ENCODE measurements at places on chromosomes 6 and 20.
A peak's percentile ranks its signal among the peaks of the same experiment; 100 is the strongest.

GRCh38 chr6:42714098-42714761, 8.2 kb downstream of the PRPH2 start:
- DNase-seq, result no peak

GRCh38 chr20:38878866-38879265, 47.4 kb upstream of the FAM83D start:
- no peak for DNase-seq

- DNase-seq, result no peak
Observed at GRCh38 chr6:52972989-52973388, 22.1 kb downstream of the GSTA4 start.

GRCh38 chr6:37920667-37921066, 101.1 kb downstream of the ZFAND3 start:
- DNase-seq, result no peak

- no peak for DNase-seq
Observed at GRCh38 chr6:47334334-47334733, 24.6 kb upstream of the TNFRSF21 start.

- no peak for DNase-seq
Observed at GRCh38 chr6:97778290-97779038, 495.4 kb upstream of the MMS22L start.

GRCh38 chr6:136024711-136025110, 173.2 kb downstream of the PDE7B start:
- no peak for DNase-seq

DNA sequence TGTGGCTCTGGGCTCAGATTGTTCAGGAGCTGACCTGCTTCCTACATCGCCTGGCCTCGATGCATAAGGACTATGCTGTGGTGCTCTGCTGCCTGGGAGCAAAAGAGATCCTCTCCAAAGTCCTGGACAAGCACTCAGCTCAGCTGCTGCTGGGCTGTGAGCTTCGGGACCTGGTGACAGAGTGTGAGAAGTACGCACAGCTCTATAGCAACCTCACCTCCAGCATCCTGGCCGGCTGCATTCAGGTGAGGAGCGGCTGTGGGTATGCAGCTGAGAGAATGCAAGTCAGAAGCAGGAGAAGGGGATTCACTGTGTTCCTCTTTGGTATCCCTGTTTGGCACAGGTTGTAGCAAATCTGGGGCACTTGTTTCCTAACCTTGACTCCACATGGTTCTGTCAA, 17.9 kb downstream of the CUL9 start:
- DNase-seq, result no peak

DNA sequence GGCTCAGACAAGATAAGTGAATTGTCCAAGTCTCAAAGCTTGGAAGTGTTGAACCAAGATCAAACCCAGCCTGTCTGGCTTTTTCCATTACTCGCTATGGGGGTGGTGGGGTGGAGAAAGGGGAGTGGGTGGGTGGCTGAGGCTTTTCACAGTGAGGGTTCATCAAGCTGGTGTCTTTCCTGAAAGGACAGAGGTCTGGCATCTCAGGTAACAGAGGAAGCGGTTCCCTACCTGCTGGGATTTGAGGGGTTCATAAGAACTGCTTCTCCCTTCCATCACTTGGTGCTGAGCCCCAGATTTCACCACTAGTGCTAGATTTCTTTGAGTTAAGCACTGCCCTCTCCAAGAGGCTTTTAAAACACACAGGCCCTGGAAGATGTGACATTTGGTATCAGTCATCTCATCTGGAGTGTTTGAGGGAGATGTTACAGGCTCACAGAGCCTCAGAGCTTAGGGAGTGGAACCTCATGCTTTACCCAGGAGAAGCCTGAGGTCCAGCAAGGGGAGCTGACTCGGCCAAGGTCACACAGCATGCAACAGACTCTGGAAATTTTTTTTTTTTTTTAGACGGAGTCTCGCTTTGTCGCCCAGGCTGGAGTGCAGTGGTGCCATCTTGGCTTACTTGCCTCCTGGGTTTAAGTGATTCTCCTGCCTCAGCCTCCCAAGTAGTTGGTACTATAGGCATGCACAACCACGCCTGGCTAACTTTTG, 6.0 kb upstream of the VEGFA start:
- no peak for DNase-seq

GRCh38 chr20:61629602-61630390, 377.7 kb downstream of the CDH4 start:
- no peak for DNase-seq

DNA sequence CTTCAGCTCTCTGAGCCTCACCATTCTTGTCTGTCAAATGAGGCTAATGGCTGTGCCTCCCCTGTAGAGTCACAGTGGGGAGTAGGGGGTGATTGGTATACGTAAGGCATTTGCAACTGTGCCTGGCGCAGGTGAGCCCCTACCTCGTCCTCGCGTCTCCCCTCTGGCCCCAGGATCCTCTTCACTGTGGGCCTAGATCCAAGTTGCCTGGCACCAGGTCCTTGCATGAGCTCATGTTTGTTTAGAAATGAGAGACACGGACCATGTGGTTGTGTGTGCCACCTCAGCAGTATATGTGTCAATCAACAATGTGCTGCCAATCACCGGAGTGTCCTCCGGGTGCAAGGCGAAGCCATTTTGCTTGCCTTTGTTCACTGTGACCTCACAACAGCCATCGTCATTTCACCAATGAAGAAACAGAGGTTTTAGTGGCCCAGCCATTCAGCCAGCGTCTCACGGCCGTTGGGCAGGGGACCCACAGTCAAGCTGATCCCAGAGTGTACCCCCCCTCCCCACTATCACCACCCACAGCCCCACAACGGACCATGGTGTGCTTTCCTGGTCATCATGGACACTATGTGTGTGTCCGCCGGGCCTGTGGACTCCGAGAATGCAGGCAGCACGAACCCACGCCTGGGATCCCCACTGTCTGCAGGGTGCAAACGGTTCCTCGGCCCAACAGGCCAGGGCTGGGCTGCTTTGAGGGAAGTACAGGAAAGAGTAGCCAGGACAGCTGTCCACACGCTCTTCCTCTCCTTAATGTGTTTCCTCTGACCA, 35.9 kb upstream of the STX16 start:
- no peak for DNase-seq

GRCh38 chr6:87366899-87367298, 22.3 kb downstream of the C6orf163 start:
- DNase-seq, result no peak

DNA sequence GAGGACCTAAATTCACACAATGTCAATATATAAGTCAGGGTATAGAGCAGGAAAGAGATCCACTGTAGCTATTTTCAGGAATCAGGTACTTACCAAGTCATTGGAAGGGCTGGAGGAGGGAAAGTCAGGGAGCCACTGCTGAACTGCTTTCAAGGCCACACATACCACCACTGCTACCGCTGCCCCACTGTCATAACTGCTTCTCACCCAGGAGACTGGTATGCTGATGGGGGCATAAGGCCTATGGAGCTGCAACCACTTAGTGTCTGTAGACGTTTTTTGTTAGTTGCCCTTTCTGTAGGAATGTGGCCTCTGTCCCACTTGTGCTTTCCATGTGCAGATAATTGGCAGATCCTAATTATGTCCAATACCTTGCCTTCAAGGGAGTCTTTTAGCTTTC, 5.4 kb downstream of the SMAP1 start:
- no peak for DNase-seq

DNA sequence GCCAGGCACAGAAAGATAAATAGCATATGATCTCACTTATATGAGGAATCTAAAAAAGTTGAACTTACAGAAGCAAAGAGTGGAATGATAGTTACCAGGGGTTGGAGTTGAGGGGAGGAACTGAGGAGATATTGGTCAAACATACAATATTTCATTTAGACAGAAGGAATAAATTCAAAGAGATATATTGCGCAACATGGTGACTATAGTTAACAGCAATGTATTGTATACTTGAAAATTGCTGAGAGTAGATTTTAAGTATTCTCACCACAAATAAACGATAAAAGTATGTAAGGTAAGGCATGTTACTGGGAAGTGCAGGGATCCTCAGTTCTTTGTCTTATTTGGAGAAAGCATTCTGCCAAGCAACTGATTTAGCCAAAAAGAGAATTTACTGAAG, 171.9 kb downstream of the LMBRD1 start:
- DNase-seq, result no peak

DNA sequence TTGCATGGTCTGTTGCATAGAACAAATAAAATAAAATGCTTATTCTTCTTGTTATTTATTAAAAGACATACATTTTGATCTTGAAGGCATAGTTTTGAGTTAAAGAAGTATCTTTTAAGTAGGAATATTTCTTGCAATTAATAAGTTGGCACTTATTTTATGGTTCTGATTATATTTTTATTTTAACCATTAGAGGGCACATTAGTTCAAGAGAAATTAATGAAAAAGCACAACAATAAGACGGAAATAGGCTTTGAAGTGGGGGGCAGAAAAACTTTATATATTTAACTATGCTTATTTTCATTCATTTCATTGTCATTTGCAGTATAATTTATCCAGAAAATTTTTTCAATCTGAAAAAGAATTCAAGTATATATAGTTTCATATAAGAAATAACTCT, 44.2 kb upstream of the MAP3K7 start:
- no peak for DNase-seq

DNA sequence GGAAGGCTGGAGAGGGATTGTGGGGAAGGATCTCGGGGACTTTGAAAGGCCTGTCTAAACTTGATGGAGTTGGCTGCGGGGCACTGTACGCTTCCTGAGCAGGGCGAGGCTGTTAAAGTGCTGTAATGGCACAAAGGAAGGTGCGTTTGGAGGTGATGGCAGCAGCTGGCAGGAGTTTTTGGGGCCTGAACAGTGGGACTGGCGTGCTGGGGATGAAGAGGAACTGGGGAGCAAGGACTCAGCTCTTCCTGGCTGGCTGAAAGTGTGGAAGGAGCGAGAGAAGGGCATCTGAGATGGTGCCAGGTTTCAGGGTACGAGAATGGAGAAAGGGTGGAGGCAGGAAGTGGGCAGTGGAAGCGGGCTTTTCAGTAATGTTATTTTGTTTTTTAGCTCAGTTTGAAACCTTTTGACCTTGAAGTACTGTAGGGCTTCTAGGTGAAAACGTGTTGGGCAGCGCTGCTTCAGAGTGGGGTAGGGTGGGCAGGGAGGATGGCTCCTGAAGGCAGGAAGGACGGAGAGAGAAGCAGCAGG, 8.0 kb downstream of the TMEM181 start:
- no peak for DNase-seq

GRCh38 chr6:30325150-30325872, 1.4 kb upstream of the TRIM39 start:
- DNase-seq, result peak; percentile 78

GRCh38 chr6:107769053-107769658, 55.0 kb downstream of the SCML4 start:
- no peak for DNase-seq

DNA sequence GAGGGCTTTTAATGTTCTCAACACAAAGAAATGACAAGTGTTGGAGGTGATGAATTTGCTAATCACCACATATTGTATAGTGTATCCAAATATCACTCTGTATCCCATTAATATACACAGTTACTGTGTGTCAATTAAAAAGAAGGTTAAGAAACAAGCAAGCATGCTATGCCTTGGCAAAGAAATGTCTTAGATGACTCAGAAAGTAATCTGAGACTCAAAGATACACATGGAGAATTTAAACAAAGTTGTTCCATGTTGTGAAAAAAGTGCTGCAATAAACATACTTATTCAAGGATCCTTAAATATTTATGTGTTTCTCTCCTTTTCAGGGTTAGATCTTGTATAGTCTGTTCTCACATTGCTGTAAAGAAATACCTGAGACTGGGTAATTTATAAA, 300.9 kb downstream of the DHX35 start:
- no peak for DNase-seq

- DNase-seq, result no peak
Observed at GRCh38 chr6:111543913-111544435, 61.0 kb upstream of the REV3L start.

GRCh38 chr6:6815732-6816131, 227.2 kb downstream of the LY86 start:
- DNase-seq, result no peak

- no peak for DNase-seq
Observed at GRCh38 chr6:16559071-16559470, 202.2 kb downstream of the ATXN1 start.

GRCh38 chr6:31815025-31815838, at the start of the genes HSPA1A and HSPA1L:
Gene HSPA1A (plus strand): TSS chr6:31815543. CDS start chr6:31815757, 214 bp downstream.
Gene HSPA1L (minus strand): TSS chr6:31815283. CDS start chr6:31811972, 3,311 bp downstream.
- DNase-seq, result no peak

- no peak for DNase-seq
Observed at GRCh38 chr6:50986319-50986718, 167.6 kb downstream of the TFAP2B start.

GRCh38 chr6:72206606-72207005, 320.3 kb downstream of the RIMS1 start:
- no peak for DNase-seq

GRCh38 chr20:32017711-32018251, 7.5 kb downstream of the CCM2L start:
- no peak for DNase-seq

DNA sequence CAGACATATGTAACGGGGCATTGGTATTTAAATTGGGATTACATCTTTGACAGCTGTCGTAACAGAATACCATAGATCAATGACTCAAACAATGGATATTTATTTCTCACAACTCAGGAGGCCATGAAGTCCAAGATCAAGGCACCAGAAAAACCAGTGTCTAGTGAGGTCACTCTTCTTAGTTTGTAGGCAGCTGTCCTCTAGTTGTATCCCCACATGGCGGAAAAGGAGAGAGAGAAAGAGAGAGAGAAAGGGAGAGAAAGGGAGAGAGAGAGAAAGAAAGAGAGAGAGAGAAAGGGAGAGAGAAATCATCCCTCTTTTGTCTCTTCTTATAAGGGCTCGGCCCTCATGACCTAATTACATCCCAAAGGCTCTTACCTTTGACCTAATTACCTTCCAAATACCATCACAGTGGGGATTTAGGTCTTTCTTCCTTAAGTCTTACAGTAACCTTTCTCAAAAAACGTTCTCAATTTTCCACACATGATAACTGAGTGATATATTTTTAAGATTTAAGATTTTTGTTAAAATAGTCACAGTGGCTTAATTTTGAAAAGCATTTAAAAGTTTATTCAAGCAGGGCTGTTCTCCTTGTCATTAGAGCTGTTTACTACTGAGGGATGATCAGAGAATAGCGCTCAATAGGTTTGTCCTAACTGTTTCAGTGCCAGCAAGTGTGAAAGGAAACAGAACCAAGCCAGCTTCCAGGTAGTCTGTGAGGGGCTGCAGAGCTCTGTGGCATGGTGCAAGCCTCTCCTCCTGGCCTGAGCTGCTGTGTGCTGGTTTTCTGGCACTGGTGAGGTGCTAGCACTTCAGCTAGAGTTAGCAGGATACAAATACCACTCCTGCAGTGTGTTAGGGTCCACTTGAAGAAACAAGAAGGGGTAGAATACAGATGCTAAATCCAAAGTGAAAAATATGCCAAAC, 79.0 kb downstream of the IMPG1 start:
- DNase-seq, result no peak

GRCh38 chr20:22819112-22819511, 216.0 kb upstream of the SSTR4 start:
- DNase-seq, result no peak

- DNase-seq, result no peak
Observed at GRCh38 chr6:149368065-149368464, 32.0 kb upstream of the SUMO4 start.

DNA sequence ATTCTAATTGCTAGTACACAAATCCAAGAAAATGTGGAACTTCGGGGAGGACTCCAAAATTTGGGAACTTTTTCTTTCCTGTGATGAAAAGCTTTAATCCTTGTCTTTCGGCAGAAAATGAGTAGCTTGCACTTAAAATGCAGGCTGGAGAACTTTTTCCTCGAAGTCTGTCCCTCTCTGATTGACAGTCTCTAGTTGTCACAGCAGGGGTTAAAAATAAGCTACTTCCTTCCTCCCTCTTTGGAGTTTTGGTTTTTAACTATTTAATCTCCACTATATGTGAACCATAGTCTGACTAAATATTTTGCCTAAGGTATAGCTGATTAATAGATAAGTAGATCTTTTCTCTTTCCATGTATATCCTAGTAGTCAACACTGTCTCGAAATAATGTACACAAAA, 66.8 kb upstream of the MBOAT1 start:
- no peak for DNase-seq

GRCh38 chr20:58173930-58174707, 54.3 kb downstream of the ANKRD60 start:
- DNase-seq, result no peak

All from stimulated activated CD4-positive, alpha-beta T cell treated with anti-CD3 and anti-CD28 coated beads, Interleukin-15, amount 100 ng/mL, for 48 hours (primary cell).